Stimulated activated CD8-positive, alpha-beta memory T cell treated with anti-CD3 and anti-CD28 coated beads, Interleukin-7, amount 100 ng/mL, for 48 hours (primary cell): ENCODE measurements at places on chromosomes 2 and 18.

GRCh38 chr2:180952082-180952481 lies 28.3 kb upstream of the UBE2E3 start:
- DNase-seq: no peak

- DNase-seq: no peak
These were observed 26.1 kb upstream of the SETBP1 start for GRCh38 chr18:44654573-44654972.

- no peak for DNase-seq
These were observed 540.6 kb upstream of the GCFC2 start for GRCh38 chr2:76251342-76251741.

DNA sequence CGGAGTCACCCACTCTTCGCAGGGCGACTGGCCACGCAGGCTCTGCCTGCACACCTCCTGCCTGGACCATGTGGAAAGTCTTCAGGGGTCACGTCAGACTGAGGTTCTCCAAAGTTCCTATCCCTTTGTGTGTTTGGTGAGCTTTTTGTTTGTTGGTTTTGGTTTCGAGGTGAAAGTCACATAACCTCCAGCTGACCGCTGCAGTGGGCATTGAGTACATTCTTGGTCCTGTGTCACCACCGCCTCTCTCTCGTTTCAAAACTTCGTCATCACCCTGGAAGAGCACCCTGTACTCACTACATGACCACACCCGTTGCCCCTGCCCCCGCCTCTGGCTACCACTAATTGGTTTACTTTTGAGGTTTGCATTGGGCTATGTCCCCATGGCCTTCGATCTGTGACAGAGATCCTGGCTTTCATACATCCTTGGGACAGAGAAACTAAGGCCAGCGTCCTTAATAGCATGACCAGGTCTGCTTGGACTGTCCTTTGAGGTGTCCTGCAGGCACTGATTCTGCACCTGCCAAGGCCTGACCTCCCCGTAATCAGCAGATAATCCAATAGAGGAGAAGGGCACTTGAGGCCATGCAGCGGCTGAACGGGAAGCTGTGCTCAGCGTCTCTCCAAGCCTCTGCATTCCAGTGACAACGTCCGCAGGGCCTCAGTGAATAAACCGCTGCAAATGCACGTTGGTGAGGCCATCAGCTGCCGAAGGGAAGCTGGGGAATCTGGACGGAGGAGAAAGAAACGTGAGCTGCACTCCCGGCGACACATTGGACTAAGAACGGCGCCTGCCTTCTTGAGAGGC lies 46.8 kb downstream of the SH3BP4 start:
- no peak for DNase-seq

DNA sequence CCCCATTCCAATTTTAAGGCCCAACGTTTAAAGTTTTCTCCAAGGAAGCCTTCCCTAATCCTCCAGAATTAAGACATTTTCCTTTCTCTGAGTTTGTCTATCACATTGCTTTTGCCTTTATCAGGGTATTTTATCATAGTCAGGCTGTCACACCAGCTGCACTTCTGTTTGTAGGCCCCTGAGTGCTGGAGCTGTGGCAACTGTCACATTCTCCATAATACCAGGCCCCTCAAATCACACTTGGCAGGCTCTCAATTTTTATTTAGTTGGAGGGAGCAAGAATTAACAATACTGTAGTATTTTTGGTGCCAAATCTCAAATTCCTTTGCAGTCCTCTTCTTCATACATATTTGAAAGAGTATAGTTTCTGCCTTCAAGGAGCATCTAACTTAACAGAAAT lies 122.2 kb downstream of the FSHR start:
- no peak for DNase-seq

DNA sequence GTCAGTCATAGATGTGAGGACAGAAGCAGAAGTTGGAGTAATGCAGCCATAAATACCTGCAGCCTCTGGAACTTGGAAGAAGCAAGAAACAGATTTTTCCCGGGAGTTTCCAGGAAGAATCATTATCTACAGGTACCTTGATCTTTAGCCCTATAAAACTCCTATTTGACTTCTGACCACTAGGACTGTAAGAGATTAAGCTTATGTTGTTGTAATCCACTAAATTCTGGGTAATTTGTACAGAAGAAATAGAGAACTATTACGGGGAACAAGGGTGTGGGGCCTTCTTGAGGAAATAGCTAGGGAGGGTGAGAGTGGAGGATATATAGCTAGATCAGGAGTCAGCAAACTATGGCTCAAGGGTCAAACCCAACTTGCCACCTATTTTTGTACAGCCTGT lies 353.2 kb downstream of the SLC4A3 start:
- DNase-seq: no peak

DNA sequence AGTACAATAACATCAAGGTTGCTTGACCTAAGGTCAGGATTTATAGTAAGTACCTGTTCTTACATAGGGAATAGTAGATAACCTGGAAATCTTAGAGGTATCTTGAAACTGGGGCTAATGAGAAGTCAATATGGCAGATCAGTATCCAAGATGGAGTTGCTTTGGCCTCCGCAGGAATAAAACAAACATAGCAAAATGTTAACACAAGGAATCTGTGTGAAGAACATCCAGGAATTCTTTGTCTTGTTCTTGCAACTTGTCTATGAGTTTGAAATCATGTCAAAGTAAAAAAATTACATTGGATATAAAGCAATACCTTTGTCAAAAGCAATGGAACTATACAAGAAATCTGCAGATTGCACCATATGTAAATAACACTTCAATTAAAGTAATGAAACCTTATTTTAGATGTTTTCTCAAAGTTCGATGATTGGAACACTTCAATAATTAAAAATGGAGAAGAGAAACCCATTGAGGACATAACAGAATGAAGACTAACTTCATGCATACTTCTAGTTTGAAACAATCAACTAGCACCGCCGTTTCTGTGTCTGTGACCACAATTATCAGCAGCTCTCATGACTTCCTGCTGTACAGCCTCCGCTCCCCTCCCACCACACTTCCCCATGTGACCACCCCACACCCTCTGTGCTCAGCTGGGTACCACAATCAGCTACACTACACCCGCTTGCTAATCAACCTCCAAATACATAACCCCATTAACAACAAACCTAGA lies 27.6 kb downstream of the C2orf76 start:
- no peak for DNase-seq

- no peak for DNase-seq
These were observed 143.1 kb downstream of the SETBP1 start for GRCh38 chr18:44823782-44824181.

DNA sequence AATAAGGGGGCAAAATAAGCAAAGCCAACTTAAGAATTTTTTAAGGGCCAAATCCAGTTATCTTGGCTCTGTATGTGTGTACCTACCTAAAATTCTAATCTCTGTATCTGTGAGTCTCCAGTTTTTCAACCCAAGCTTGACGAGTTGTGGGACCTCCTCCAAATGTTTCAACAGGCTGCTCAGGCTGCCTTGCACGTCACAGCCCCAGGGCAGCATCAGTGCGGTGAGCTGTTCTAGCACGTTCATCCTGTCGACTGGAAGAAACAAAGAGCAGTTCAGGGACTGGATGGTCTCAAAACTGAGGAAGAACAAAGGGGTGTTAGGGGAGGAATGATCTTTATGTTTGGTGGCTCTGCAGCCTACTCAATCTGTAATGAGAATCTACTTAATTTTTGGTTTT lies 29.4 kb downstream of the NLRC4 start:
- DNase-seq: no peak

GRCh38 chr2:123913143-123913735 lies 111.8 kb upstream of the CNTNAP5 start:
- DNase-seq: no peak

GRCh38 chr18:35502052-35502451 lies 4.3 kb upstream of the INO80C start:
- no peak for DNase-seq

DNA sequence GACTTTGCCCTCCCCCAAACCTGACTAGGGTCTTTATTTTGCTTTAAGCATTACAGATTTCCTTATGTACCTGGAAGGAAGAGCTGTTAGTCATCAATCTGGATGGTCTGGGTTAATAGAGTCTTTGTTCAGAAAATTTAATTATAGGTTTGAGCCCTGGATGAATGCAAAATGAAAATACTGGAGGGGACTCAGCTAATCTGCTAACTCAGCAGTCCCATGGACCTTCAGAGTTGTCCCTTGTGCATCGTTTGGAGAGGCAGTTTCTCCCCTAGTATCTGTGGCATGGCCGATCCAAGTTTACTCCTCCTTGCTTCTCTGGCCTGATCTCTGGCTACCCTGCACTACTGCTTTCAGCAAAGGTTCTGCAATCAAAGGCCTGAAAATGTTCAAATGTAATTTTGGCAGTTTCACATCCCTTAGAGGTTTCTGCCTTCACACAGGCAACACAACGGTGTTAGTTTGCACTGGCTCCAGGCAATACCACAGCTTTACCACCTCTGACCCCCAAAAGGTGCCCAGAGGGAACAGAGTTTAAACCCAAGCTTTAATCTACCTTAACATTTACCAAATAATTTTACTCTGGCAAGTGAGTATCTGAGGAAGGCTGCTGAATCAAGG lies 134.3 kb downstream of the THADA start:
- no peak for DNase-seq

DNA sequence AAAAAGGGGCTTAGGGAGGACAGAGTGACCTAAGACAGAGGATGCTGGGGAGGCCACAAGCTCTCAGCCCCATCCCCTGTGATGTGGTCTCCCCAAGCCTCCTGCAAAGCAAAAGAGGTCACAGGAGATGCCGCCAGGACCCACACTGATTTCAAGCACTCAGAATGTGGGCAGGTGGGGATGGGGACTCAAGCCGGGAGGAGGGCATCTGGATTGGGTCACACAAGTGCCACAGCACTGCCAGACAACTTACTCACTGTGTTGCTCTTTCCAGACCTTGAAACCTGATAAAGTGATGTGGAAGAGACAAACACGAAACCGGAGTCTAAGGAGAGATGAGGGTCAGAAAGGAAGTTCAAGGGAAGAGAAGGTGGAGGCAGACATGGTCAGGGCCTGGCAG lies 95.7 kb downstream of the TTC32 start:
- DNase-seq: no peak

DNA sequence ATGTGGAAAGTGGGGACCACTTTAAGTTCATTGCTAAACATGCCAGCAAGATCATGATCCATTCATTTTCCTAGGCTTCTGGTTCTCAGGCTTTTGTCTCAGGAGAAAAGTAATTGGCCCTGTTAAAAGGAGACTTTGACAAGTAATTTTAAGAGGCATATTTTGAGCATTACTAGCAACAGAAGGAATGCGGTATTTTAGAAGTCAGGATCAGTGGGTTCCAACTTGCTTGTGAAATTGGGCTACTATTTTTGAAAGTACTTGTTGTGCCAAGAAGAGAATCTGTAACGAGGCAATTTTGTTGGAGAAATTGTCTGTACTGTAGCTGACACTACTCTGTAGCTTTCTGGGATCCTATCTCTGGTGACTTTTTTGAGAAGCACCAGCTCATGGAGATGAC lies 59.4 kb downstream of the CERS6 start:
- DNase-seq: no peak

GRCh38 chr18:25446972-25447371 lies 95.0 kb upstream of the ZNF521 start:
- DNase-seq: no peak

DNA sequence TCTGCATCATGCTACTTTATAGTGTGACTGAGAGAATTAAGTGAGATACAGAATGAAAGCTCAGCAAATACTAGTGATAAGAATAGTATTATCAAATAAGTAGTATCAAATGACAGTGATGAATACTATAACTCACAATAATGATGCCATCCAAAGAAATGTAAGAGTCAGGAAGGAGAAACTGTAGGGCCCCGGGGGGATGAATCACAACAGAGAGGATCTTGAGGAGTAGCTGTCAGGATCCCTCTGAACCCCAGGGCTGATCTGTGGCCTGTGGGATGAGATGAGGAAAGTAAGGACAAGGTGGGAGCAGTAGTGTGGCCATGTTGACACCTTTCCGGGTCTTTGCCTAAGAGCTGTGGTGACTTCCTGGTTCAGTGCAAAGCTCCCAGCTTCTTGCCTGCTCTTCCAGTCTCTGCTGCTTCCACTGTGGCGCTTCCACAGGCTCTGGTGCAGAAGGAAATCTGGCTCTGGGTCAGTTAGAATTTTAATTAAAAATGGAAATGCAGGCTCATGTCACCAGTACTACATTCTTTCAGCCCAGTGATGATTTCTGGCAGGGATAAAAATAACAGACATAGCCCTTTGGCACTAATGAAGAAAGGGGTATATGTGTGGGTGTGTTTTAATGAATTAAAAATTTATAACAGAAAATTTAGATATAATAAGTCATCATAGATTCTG lies 166.9 kb downstream of the MYO3B start:
- DNase-seq: no peak

- no peak for DNase-seq
These were observed 4.7 kb upstream of the CXCR4 start for GRCh38 chr2:136122661-136123060.

GRCh38 chr2:177154809-177155208 lies 57.8 kb upstream of the HNRNPA3 start:
- DNase-seq: no peak

GRCh38 chr2:9710311-9710710 lies 79.5 kb upstream of the YWHAQ start:
- DNase-seq: no peak

- no peak for DNase-seq
These were observed 65.8 kb downstream of the ALMS1 start for GRCh38 chr2:73451263-73451972.

GRCh38 chr2:131121464-131121863 lies 16.3 kb downstream of the PLEKHB2 start:
- no peak for DNase-seq
